RKO (cell line): ENCODE measurements at places on chromosomes 2 and 18.

- DNase-seq, result no peak
Observed at GRCh38 chr2:141887363-141887762, 243.5 kb downstream of the LRP1B start.

DNA sequence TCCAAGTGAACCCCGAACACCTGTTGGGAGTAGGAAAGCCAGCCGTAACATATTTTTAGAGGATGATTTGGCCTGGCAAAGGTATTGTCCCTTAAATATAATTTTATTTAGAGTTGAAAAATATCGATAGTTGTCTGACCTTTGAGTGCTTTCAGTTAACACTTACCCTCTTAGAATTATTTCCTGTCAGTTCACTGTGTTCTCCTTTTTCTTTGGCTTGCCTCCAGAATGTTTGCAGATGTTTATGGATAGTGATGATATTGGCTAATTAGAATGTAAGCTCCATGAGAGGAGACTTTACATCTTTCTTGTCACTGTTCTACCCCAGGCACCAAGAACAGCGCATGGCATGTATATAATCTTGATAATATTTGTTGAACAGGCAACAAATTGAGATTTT, 19.8 kb downstream of the PIKFYVE start:
- DNase-seq, result no peak

GRCh38 chr2:54738281-54738680, 14.8 kb downstream of the EML6 start:
- no peak for DNase-seq

GRCh38 chr2:64792995-64793639, 139.4 kb upstream of the SERTAD2 start:
- no peak for DNase-seq

DNA sequence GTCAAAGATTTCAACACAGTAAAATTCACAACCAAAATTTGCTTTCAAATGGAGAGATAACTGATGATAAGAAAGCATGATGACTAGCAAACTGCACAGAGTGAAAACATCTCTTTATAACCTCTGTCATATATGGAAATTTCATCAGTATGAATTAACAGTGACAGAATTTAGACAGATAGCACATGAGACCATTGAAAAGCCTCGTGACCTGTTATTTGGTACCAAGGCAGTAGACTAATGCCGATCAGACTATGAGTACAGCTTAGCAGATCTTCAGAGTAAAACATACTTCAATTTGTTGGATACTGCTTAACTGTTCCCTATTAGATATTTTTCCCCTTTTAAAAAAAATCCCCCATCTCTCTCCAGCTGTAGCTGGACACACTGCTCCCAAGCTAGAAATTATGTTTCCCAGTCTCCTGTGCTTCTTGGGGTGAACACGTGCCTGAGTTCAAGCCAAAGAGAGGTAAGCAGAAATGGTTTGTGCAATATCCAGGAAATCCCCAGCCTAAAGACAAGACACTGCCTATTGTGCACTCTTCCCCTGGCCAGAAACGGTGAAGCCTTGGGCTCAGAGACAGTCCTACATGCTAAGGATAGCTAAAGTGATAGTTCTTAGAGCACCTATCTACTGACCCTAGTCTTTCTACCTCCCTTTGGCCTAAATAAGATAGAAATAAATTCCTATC, 256.1 kb downstream of the NCKAP5 start:
- DNase-seq, result no peak

GRCh38 chr2:85049236-85049635, 78.3 kb downstream of the KCMF1 start:
- no peak for DNase-seq

DNA sequence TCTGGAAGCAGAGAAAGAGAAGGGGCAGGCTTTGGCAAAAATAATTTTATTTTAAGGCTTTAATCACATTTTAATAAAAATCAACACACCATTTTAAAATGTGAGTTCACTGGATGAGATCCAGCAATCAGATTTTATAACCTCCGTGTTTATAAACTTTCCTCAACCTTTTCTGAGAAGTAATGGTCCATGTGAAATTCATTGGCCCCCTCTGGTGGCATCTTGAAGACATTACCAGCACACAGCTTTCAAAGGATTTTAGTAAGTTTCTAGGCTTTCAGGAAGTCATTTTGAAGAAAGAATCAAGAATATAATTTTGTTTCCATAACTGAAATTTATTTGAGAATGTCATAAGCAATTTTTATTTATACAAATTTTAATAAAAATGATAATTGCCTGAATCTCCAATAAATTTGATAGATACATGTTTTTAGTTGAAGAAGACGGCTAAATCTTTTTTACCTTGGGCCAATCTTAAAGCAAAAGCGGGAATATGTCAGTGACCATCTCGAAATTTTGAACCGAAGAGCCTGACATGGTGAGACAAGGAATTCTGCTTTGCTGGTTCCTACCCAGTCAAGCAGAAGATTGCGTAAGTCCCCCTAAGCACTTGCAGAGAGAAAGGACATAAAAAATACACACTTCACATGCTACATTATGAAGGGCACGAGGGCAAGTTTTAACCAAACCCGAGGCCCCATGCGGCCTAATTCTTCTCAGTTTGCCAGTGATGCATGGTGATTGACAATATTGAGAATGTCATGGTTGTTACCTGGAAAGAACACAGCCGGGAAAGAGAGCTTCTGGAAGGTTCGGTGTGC, 128.4 kb upstream of the CBLN2 start:
- peak; percentile 66 for DNase-seq

DNA sequence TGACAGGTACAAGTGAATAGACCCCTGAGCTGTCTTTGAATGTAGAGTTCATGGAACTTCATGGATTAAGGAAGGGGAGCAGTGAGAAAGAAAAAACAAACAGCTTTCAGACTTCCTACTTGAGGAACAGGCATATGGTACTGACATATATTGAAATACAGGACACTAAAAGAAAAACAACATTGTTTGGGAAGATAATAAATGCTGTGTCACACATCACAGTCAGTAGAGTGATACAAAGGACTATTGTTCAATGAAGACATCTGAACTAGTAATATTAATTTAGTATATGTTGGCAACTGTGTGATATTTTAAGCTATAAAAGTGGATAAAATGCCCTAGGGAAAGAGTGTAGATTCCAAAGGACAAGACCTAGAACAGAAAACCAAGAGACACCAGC, 3.3 kb downstream of the DSC2 start:
- DNase-seq, result no peak

DNA sequence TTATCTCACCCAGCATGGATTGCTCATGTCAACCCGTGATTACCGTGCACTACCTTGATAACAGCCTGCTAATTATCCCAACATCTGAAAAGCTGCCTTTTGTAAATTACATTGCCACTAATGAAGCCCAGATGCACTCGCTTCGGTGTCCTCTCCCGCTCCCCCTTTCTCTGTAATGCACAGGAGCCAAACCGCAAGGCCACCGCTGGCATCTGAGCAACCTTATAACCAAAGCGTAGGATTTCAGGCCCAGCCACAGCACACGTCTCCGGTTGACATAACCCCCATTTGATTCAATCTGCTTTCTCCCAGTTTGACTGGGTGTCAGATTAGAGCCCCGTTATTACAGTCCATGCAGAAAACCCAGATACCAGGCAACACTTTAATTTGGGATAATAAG, 341.2 kb downstream of the ALK start:
- DNase-seq, result no peak

DNA sequence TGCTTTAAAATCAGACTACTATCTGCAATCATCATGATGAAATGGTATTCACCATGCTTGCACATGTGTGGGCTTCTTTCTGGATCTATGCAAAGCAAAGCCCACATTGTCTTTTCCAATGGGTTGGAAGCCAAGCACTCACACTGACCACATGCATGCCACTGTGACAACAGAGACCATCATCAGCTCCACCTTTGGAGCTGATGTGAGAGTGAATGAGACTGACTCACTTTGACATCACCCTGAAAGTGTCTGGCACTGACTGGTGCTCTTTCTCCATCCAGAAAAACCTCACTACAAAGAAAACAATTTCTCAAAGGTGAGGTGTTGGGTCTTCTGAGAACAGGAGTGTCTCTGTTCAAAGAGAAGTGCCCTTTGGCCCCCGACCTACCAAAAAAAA, 4.7 kb downstream of the MYO5B start:
- peak; percentile 45 for DNase-seq

- no peak for DNase-seq
Observed at GRCh38 chr2:3741867-3742602, 38.7 kb downstream of the DCDC2C start.

DNA sequence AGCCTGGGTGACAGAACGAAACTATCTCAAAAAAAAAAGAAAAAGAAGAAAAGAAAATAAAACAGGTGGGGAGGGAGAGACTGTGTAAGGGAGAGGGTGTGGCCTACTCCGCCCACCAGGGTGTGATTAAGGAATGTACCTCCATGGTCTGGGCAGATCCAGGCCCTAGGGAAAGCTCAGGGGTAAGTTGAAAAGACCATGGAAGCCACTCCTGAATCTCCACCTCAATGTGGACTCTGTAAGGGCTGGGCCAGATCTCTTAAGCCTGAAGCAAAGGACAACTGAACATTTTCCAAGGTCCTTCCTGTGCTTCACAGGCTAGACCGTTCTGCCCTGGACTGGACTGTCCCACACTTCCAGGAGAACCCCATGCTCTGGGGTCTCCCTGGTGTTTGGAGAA, 9.7 kb upstream of the ATG16L1 start:
- no peak for DNase-seq

GRCh38 chr2:38155-38554, 8.2 kb downstream of the FAM110C start:
- no peak for DNase-seq

DNA sequence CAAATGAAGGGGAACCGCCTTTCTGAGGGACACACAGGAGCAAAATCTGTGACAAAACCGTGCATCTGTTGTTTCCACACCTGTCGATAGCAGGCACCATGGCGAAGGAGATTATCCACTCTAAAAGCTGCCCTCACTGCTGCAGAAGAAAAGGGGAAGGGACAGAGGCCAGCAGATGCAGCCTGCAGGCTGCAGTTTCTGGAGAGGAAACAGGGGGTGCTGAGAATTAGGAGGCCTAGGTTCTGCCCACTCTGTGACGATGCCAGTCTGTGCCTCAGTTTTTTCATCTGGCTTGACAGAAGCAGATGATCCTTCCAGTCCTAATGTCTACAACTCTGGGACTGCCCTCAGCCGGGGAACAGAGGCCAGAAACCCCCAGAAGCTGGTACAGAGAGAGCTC, 17.7 kb downstream of the PAX8 start:
- DNase-seq, result no peak

GRCh38 chr18:10926621-10927161, 222.7 kb downstream of the PIEZO2 start:
- DNase-seq, result no peak

DNA sequence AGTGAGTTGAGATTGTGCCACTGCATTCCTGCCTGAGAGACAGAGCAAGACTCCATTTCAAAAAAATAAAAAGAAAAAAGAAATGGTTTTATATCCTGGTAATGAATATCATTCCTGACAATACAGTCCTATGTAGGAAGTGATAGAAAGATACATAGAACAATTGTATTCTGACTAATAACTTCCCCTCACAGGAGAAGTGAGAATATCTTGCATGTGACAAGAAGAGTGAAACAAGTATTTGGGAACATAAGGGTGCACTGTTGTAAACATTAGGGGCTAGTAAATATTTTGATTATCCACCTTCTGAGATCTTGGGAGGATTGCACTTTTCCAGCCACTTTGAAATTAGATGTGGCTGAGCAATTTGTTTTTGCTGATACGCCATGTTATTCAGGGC, 40.7 kb downstream of the KLHL14 start:
- no peak for DNase-seq

DNA sequence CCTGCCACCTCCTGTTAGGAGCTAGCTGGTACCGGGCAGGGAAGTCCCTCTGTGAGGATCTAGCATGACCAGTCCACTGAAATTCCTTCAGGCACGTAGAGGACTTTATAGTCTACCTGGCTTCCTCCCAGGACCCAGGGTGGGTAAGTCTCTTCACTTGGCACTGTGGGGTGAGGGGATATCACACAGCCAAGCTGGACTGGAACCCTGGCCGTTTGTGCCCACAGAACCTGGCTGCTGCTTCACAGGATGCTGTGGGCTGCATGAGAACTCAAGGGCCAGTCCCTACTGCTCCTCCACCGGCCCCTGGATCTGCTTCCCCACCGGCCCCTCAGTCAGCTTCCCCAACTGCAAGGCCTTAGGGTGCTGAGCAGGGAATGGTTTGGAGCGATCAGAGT, 35.8 kb downstream of the HS1BP3 start:
- no peak for DNase-seq

DNA sequence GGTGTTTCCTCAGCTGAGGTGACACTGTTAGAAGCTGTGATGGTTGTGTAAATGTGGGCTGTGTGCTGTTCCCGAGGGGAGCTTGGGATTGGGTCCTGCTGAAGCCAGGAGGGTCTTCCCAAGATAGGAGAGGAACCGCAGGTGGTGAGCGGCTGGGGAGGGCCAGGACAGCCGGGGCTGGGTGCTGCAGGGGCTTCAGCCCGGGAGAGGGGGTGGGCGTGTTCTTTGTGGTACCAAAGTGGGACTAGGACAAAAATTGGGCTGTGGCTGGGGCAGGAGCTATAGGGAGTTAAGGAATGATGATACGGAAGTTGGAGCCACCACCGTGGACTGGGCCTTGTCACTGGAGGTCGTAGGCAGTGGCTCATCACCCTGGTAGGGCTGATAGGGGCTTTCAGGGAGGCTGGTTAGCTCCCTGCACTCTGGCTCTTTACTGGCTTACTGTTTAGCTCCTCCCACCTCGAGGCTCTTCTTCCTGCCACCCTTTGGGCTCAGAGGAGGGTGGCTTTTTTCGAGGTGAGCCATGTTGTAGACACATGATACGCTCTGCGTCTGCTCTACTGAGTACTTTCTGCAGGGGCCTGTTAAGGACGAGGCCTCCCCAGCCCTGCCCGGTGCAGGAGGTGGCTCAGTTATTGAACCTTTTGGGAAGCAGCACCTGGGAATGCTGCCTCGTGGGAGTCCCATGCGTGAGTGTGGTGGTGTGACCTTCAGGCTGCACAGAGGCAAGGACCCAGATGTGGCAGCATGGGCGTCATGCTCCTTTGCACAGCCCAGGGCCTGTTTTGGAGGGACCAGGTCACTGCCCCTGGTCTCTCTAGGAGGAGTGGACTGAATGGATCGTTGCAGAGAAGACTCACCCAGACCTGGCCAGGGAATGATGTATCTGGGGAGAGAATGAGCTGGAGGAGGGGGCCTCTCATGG, 21.6 kb downstream of the ASB1 start:
- DNase-seq, result no peak

- no peak for DNase-seq
Observed at GRCh38 chr18:55422456-55423180, 165.4 kb downstream of the TCF4 start.

DNA sequence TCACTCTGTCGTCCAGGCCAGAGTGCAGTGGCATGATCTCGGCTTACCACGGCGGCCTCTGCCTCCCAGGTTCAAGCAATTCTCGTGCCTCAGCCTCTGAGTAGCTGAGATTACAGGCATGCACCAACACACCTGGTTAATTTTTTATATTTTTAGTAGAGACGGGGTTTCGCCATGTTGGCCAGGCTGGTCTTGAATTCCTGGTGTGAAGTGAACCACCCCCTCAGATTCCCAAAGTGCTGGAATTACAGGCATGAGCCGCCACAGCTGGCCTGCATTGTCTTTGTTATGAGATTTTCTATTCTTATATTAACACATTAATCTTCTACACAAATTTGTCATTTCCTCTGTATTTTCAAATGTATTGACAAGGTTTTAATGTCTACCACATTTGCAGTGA, 75.2 kb downstream of the SEPTIN10 start:
- no peak for DNase-seq

GRCh38 chr2:95048825-95049682, 23.5 kb downstream of the MAL start:
- DNase-seq, result no peak
